T47D (cell line): ENCODE measurements at places on chromosomes 7 and 10.

- no peak for DNase-seq
Measured at GRCh38 chr7:157481389-157481788, 144.6 kb downstream of the DNAJB6 start.

GRCh38 chr7:50533866-50534265 lies 31.3 kb downstream of the DDC start:
- no peak for DNase-seq

DNA sequence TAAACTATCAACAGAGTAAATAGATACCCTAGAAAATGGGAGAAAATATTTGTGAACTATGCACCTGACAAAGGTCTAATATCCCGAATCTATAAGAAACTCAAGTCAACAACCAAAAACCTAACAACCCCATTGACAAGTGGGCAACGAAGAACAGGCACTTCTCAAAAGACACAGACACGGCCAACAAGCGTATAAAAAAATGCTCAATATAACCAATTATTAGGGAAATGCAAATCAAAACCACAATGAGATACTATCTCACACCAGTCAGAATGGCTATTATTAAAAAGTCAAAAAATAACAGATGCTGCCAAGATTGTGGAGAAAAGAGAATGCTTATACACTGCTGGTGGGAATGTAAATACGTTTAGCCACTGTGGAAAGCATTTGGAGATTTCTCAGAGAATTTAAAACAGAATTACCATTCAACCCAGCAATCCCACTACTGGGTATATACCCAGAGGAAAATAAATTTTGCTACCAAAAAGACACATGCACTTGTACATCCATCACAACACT lies 63.2 kb upstream of the CAV2 start:
- no peak for DNase-seq

DNA sequence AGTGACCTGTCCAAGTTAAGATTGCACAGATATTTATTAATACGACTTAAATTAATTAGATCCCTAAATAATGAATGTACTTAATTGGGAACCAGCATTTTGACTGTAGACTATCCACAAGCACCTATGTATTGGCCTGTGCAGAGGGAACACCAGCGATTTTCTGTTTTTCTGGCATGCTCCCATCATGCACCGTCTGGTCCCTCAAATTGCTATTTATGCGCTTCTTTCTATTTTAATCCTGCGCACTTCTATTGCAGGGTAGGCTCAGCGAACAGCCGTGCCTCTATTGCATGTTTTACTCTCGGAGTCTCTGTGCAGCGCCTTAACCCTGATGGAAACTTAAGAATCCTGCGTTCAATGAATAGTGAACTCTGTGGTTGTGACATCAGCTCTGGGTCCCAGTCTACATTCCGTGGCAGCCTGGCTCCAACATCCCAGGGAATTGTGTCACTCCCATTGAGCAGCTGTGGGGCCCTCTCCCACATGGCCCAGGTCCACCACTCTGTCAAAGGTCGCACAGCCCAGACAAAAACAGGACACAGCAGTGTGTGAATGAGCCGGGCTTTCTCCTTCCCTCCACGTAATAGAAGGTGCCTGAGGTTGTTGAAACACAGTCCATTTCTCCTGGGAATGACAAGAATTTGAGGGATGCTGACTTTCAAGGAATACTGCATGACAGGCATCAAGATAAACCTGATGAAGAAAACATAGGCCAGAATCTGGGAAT lies 239.7 kb upstream of the KLF6 start:
- DNase-seq = no peak

- peak; percentile 73 for DNase-seq
Measured at GRCh38 chr7:28957064-28957750, 923 bp downstream of the TRIL start.

DNA sequence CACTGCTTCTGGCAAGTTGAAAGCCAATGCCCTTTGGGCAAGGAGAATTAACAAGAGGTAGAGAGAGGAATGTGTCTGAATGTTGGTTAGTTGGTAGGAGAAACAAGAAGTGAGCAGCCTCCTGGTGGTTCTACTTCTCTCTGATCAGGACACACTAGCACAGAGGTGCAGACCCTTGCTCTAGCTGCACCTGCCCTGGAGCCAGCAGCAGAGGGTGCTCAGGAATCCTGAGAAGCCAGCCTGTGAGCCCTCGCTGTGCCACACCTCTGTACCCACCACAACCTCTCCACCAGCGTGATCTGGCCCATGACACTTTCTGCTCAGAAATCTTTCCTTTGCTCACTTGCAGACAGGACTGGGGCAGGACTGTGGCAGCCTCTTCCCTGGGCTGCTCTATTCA lies 364.7 kb downstream of the RPS24 start:
- DNase-seq = no peak

- no peak for DNase-seq
Measured at GRCh38 chr7:81754918-81755696, 14.7 kb downstream of the HGF start.

DNA sequence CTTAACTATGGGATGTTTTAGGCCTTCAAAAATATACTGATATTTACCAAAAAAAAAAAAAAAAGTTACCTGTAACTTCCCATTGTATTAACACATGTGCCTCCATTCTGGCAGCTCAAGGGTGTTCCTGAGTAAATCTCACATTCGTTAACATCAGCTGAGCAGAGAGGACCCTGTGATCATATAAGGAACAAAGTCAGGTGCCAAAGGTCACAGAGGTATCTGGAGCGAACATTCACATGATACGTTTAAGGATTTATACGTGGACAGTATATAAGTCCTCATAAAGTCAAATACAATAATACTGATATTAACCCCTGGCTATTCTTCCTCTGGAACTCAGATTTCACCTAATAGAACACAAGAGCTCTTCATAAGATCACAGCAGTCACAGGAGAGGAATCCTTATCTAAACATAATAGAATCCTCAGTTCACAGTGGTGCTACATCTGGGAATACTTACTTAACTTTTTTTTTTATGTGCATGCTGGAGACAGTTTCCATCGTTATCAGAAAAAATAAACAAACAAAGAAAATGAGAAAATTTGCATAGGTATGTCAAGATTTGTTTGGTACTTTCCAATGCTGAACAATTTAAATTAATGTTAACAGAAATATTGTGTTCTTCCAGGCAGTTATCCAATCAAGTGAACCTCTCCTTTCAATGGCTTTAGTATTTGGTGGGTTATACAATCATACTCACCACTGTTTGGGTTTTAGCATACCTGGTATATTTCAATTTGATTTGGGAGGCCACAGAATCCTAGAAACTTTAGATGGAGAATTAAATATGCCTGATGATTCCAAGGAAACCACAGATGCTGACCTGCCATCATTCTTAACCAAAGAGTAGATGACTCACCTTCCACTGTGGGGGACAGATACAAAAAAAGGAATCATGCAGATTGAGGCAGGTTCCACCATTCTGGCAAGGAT lies 6.6 kb downstream of the CUBN start:
- no peak for DNase-seq

- no peak for DNase-seq
Measured at GRCh38 chr7:3065724-3066143, 22.1 kb upstream of the CARD11 start.

DNA sequence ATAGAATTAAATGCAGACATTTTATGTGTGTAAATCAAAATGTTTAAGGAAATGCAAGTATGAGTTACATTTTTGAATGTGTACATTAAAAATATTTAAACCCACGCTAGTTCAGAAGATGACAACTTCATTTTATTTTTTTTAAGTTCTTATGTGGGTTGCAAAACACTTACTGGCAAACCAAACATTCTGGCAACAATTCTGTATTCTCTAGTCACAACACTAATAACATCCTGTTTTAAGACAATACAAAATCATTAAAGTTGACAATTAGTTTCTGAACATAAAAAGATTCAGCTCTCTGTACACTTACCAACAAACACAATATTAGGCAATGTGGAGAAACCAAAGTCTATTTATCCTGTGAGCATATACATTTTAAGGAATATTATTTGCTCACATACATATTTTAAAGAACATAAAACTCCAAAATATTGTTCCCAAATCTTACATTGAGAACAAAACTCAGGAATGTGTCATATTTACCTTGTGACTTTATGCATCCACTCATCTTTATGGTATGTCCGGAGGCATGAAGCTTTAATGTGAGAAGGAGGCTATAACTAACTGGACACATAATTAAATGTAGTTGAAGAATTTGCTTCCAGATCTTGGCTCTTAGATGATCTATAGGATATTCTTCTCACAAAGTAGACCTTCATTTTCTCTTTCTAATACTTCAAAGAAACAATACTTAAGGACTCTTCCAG lies 134.7 kb downstream of the DGKB start:
- DNase-seq = no peak

DNA sequence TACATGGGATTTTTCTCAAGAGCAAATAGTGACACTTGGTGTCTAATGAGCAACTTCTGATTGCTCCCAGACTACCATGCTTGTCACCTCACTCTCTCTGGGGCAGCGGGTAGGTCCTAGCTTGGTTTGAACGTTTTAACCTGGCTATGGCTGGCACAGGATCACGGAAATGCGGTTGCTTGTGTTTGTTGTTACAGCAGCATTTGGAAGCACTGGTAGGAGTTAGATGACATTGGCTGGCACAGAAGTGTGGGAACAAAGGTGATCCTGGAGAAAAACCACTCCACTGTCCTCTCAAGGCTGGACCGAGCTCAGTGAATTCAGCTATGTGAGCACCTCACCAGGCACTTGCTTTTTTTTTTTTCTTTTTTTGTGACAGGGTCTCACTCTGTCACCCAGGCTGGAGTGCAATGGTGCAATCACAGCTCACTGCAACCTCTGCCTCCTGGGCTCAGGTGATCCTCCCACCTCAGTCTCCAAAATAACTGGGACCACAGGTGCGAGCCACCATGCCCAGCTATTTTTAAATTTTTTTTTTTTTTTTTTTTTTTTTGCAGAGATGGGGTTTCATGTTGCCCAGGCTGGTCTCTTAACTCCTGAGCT lies 3.5 kb upstream of the PFKFB3 start:
- peak; percentile 95 for DNase-seq

DNA sequence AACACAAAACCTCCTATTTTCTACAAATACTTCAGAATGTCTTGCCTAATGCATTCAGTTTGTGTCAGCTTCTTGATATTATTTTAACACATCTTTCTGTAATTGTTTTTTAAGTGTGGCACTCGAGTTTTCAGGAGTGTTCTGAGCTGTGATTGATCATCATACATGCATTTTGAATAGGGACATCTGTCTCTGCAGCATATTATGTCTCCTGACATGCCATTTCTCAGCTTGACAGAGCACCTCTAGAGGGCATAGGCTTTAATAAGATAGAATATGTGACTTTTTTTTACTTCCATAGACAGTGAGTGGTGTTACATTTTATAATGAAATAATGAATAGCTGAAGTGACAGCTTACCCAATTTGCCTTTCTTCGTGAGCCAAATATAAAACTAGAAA lies 219.2 kb upstream of the HDAC9 start:
- no peak for DNase-seq

GRCh38 chr10:31693491-31693890 lies 235.1 kb downstream of the ARHGAP12 start:
- DNase-seq = no peak

DNA sequence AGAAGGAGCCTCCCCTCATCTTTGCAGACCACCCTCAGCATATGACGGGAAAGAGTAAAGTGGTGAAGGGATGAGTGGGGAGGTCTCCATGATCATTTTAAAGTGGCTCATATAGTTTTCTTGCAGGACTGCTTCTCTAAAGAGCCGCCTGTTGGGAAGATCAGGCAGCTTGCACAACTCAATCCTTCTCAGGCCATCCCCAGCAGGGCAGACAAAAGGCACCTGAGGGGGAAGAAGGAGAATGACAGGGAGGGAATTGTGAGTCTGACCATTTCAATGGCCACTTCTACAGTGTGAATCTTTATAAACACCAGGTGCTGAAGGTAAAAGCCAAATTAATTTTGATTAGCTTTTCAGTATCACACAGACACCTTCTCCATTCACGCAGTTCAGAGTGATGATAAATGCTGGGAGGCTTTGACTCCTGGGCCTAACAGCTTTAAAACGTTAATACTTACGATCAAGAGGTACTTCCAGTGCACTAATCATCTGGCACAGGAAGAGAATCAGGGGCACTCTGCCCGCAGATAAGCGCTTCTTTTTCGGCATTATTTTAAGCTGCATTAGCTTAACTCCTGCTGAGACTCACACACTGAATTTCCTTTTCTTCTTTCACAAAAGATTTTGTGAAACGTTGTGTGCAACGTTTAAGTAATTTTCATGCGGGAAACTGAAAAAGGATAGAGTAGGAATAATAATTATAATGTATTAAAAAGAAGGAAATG lies 109.5 kb upstream of the LAMB4 start:
- DNase-seq = no peak

DNA sequence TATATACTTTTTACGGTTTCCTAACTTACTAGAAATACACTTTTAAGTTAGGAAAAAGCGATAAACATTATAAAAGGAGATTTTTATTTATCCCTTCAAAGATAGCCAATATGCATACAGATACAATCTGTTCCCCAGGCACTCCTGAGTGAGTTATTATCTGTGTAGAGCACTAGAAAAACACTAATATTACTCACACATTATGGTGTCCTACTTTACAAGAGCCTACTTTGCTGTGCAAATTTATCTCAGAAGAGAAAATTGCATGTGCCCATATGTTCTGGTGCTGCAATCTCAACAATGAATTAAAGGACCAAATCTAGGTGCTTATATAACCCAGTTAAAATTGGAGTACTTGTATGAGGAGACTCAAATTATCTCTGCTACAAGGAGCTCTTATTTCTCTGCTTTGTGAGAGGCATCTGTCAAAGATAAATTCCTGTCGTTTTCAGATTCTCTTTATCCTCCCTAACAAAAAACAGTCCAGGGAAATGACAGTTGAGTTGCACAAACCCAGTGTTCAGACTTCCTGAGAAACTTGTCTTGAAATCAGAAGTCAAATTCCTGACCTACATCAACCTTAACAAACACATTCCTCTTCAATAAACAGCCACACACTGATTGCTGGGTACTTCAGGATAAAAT lies 28.9 kb downstream of the CPA1 start:
- no peak for DNase-seq

- peak; percentile 90 for DNase-seq
Measured at GRCh38 chr10:61900829-61901792, at the start of gene ARID5B. Gene ARID5B, plus strand, starts transcription at chr10:61901699. Its CDS starts 11 bp downstream, at chr10:61901710.

DNA sequence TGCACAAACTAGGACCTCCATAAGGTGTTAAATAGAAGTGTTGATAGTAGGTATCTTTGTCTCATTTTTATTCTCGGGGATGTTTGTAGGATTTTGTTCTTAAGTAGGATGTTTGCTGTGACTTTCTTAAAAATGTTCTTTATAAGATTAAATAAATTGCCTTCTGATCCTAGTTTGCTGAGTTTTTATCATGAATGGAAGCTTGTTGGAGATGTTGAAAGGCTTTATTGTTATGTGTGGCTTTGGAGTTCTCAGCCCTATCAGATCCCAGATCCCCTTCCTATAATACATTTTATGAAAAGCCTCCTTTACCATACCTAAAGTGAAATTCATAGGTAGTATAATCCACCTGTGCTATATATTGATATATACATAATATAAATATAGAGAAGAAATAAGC lies 40.1 kb downstream of the NHLRC2 start:
- no peak for DNase-seq
